ENCODE measurements at places on chromosomes 7 and 10.

GRCh38 chr10:50624413-50624865, 683 bp upstream of the SGMS1 start:
- DNase-seq: peak; percentile 94

DNA sequence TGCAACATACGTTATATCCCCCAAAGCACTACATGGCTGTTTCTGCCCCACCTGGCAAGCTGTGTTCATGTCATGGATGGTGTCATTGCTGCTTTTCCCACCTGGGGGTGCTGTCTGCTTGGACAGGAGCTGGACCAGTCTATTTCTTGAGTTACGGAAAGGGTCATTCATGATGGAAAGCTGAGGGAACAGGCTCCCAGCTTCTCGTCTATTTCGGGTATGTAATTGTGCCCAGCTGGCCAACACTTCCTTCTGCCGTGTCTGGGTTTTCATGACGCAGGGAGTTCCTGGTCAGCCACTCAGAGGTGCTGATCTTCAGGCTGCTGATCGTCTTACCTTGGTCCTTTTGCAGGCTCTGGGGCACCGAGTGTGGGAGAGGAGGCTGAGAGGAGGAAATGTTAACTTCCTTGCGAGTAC, 8.6 kb downstream of the BTBD16 start:
- DNase-seq: no peak

DNA sequence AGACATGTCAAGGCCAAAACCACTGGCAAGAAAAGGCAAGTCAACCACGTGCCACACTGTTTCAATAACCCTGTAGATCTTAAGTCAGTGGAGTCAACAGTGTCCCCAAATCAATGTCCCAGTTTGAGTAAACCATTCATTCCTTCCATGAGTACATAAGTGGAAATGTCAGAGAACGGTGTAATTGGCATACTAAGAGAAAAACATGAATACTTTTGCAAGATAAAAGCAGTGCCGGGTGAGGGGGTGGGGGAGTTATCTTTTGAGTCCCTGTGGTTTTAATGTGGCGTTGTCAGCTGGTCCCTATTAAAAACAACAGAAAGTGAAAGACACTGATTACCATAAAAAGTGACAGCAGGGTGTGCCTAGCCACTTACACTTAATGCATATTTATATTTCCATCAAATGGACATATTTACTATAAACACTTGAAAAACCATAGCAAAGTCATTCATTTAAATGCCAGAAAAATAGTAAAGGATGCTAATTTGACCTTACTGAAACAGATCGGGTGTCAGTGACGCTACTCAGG, 37.8 kb downstream of the RSU1 start:
- DNase-seq: peak; percentile 75

DNA sequence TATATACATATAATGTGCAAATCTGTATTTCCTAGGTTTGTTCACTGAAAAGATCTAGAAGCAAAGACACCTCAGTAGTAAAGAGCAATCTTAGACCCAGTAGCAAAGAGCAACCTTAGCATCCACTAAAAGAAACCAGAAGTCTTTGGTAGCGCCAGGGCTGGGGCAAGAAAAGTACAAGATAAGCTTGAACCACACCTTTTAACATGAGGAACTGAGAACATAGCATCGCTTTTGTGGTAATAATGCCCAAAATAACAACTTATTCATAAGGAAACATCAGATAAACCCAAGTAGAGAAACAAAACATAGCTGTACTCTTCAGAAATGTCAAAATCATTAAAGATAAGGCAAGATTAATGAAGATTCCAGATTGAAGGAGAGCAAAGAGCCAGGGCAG, 173.4 kb downstream of the IMMP2L start:
- DNase-seq: no peak

- no peak for DNase-seq
Measured at GRCh38 chr10:11539191-11539868, 72.1 kb downstream of the USP6NL start.

- no peak for DNase-seq
Measured at GRCh38 chr10:97689559-97690020, 2.5 kb upstream of the AVPI1 start.

DNA sequence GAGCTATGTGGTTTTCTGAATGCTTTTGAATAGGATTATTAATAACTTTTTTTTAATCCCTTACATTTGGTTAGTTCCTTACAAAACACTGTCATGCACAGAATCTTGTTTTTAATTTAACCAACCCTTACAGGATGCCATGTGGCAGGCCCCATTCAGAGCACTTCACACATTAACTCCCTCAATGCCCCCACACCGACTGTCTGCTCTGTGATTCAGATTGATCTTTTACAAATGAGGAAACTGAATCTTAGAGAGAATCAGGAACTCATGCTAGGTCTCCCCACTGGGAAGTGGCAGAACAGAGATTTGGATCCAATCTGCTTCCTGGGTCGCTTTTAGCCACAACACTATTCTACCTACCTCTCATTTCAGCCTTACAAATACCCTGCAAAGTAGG, 195.8 kb upstream of the NPVF start:
- no peak for DNase-seq

- no peak for DNase-seq
Measured at GRCh38 chr7:2980401-2981102, 63.1 kb downstream of the CARD11 start.

GRCh38 chr10:114388275-114388674, 16.0 kb downstream of the AFAP1L2 start:
- no peak for DNase-seq

- no peak for DNase-seq
Measured at GRCh38 chr10:30536578-30536977, 93.0 kb downstream of the LYZL2 start.

DNA sequence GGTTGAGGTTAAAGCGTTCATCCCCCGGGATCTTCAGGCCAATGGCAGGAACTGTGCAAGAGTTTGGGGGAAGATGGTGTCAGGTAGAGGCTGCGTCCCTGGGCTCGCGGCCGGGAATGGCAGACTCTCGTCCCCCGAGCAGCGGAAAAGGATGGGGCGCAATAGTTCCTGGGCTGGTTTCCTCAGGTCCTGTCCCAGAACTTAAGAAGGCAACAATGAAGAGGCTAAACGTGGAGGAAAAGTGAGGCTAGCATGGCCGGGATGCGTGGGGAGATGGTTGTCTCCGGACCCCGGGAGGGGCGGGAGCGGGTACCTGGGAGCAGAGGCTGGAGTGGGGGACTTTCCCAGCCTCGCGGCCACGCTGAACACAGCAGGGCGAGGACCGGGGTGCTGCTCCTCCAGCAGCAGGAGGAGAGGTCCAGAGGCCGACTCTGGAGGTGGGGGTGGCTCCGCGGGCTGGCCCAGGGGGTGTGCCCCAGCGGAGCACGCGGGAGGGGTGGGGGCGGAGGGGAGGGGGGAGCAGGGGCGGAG, 882 bp downstream of the IRF5 start:
- DNase-seq: no peak

DNA sequence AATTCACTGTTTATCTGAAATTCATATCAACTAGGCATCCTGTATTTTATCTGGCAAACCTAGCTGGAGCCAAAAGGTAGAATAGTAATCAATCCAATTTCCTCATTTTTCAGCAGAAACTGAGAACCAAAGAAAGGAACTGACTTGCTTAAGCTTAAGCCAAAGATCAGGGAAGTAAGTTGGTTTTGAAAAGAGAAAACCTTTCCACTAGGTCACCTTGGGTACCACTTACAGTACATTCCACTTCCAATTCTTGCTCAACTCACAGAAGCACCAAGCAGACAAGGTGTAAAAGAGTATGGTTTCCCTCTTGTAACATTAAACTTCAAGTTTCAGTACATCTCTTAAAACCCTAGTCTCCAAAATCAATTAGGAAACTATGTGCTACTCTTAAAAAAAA, 79.6 kb downstream of the ZFAND4 start:
- DNase-seq: no peak

DNA sequence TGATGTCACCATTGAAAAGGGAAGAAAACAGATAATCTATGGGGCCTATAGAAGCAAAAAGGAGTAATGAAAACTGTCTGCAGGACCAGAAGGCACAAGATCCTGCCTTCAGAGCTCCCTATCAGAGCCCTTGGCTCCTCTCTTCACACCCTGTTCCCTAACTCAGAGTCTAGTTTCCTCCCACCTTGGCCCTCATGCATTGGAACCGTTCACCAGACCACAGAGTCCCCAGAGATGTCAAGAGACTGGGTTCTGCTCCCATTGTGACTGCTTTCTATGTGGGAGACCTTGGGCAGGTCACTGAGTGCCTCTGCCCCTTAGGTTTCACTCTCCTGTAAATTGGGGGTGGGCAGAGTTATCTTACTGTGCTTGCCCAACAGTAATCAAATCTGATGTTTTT, 80.1 kb upstream of the RPA3 start:
- no peak for DNase-seq
